ENCODE measurements at places on chromosomes 11 and 22. TPM values are rescaled to one million over a fixed set of nuclear protein-coding genes. Genes with fewer than 3 reads are reported as not detected.

- DNase-seq, result no peak
These were observed 227.4 kb downstream of the TMEM135 start for GRCh38 chr11:87265132-87265531.

GRCh38 chr11:104338186-104338585 is 174.2 kb upstream of the PDGFD start:
- DNase-seq, result no peak

DNA sequence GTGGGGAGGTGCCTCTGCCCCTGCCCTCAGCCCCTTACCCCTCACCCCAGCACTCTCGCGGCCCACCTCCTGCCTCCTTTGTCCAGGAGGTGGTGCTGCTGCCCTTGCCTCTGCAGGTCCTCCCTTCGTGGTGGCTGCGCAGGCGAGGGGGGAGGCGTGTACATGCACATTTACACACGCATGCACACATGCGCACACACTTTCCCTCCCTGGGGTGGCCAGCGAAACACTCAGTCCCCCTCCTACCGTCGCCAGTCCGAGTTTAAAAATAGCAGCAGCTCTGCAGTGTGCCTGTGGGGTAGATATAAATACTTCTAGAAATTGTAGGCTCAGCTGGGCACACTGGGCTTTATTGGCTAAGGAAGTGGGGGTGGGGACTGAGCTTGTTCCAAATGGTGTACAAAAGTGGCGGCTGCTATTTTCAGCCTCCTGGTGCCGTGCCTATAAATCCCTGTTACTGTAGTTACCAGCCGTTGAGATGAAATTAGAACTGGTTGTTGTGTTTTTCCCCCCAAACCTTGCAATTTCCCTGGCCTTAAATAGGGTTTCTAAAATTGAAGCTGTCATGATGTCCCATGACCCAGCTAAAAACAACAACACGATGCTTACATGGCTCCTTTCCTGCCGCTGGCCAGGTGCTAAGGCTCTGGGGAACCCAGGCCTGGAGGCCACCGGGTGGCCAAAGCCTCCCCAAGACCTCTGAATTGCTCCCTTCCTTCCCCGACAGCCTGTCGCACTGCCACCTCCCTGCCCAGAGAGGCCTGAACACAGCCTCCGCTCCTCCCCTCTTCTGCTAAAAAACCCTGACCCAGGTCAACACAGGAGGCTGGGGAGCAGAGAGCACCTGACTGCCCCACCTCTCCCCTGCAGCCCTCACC is 12.4 kb downstream of the PICK1 start:
- DNase-seq, result no peak

DNA sequence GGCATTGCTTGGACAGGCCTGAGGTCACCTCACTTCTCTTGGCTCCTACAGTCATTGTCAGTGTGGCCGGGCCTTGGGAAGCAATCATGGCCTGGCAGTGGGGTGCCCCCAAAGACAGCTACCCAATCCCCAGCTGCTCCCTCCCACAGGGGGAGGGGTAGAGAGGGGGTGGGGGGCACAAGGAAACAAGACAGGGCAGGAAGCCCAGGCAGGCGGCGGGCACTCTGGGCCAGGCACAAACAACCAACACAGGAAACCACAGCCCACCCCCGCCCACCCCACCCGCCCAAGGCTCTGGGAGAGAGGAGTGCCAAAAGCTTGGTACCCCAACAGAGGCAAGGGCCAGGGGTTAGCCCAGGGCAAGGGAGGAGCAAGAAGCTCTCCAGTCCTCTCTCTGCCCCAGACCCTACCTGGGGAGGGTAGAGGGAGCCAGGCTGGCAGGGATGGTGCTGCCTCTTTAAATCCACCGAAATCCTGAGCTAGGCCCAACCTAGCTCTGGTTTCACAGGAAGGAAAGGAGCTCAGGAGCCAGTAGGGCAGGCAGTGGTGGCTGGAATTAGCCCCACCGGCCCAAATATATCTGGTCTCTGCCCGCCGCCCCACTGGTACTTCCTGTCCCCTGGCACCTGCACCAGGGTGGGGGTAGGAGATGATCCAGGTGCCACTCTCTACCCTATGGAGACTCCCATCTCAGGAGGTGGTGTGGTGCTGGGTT is 12.2 kb downstream of the BCL9L start:
- DNase-seq, result peak; percentile 75

GRCh38 chr11:127110542-127110941 is 110.0 kb upstream of the KIRREL3 start:
- no peak for DNase-seq

GRCh38 chr11:6620636-6621035 is 1.4 kb upstream of the TPP1 start:
- no peak for DNase-seq

DNA sequence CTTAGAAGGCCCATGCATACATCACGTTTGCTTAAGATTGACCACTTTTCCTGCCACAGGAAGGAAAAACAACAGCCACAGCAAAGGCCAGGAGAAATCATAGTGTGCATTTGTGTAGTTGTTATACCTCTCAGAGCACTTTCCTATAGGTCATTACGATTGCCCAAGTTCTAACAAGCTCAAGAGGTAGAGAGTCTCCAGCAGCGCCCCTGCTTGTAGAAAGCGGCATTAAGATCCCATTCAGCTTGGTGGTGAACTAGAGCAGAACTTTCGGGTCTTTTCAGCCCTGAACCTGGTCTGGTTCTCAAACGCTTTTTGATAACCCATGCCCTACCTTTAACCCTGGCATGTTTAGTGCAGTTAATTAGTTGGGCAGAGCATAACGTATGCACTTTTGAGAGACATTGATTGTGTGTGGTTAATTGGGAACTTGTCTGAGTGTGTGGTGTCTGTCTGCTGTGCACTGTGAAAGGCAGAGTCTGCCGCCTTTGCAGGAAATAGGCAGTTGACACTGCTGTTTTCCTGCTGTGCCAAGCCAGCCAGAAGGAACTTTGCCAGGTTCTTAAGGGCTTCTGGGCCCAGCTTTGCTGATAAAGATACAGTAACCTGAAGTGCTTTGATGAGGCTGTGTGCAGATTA is 109.9 kb upstream of the CLMP start:
- DNase-seq, result no peak

DNA sequence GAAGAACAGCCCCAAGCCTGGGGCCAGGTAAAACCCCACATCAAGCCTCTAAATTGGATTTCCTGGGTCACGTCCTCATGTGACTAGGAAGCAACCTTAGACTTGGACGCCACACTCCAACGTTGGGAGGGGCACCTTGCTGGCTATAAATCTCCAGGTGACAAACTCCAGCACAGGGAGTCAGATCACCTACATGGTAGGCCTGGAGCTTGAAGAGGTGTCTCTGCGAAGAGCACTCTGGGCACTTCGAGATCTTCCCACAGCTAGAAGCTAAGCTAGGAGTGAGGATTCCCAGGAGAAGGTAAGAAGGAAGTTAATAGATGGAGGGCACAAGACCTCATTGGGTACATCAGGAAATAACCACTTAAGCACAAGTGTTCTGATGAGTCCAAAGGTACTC is 77.1 kb upstream of the GNAZ start:
- no peak for DNase-seq

DNA sequence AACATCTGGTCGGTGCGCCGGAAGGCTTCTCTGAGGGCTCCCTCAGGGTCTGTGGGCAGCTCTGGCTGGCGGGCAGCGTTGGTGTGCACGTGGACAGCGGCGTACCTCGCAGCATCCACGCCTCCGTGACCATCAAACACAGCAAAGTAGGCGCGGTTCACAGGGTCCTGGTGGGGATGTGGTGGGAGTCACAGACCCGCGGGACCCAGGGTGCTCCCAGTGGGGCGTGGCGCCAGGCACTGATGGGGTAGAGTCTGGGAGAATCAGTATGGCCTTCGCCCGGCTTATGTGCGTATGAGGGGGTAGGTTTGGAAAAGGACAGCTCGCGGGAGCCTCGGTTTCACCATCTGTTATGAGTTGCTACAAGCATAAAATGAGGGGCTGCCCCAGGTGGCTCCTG is 19.2 kb downstream of the PPM1F start:
- DNase-seq, result no peak

DNA sequence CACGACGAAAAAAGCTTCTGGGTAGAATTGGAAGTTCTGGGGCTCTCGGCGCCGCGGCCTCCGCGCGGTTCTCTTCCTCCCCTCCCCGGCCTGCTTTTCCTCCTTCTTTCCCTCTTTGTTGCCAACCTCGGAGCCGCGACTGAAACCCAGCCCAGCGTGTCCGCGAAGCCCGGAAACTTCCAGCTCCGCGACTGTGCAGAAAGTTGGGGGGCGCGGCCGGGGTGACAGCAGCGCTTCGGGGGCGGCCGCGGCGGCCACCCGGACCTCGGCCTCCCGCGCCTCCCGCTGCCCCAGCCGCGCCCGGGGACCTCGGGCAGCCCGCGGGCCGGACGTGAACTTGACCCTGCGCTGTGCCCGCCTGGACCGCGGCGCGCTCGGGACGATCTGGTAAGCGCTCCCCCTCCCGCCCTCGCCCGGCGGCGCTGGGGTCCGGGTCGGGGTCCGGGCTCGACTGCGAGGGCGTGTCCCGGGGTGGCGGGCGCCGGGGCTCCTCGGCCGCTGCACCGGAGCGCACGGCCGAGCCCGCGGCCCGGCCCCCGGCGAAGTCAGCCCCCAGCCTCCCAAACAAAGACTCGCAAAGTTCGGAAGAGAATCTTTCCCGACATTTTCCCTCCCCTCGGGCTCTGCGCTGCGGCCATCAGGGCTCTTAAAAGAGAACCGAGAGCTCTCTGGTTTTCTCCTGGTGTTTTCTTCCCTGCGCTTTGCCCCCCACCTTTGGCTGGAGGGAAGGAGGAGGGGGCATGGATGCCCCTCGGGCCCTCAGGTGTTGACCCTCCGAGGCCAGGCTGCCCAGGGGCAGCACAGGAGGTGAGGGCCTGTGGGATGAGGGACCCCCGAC is 67.9 kb upstream of the WNT7B start:
- DNase-seq, result peak; percentile 62

Gene HTR3B
- total RNA-seq, result not detected

Gene SYCE3
- not detected for total RNA-seq

Gene RAG2
- not detected for total RNA-seq

Gene WNT7B
- total RNA-seq, result not detected

Gene MMP7
- not detected for total RNA-seq

Gene ETS1
- 28.7 TPM for total RNA-seq

Measured in Peyer's patch (tissue), 4 donors.